ENCODE measurements at places on chromosomes 7 and 10.

DNA sequence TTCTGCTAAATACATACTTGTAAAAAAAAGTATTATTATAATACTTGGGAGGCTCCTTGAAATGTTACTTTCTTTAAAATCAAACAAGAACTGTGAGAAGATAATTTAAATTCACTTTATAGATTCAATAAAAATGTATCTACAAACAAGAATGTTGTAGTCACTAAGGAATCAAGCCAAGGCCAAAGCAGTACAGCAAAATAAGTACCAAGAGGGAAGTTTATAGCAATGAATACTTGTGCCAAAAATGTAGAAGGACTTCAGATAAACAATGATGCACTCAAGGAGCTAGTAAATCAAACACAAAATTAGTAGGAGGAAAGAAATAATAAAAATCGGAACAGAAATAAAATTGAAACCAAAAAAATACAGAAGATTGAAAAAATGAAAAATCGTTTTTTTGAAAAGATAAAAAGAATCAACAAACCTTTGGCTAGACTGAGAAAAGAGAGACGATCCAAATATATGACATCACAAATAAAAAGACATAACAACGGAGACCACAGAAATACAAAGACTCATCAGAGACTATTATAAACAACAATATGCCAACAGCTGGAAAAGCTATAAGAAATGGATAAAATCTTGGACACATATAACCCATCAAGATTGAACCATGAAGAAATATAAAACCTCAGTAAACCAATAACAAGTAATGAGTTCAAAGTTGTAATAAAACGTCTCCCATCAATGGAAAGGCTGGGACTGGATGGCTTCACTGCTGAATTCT lies 286.0 kb upstream of the TMEM229A start:
- no peak for DNase-seq

- DNase-seq, result no peak
Observed at GRCh38 chr7:95840953-95841950, 68.9 kb downstream of the DYNC1I1 start.

DNA sequence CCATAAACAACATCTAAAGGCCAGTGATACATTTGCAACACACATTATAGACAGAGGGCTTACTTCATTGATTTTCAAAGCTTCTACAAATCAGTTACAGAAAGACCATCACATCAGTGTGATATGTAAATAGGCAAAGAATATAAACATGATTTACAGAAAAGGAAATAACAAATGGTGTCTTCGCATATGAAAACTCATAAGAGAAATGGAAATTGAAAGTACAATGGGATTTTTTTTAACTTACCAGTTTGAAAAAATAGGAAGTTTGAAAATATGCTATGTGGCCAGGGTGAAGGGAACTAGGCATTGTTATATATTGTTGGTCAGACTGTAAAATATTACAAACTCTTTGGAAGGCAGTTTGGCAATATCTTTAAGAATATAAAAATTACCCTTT lies 27.3 kb downstream of the SEC23IP start:
- no peak for DNase-seq

GRCh38 chr10:49559476-49559875 lies 20.6 kb upstream of the ERCC6 start:
- no peak for DNase-seq

DNA sequence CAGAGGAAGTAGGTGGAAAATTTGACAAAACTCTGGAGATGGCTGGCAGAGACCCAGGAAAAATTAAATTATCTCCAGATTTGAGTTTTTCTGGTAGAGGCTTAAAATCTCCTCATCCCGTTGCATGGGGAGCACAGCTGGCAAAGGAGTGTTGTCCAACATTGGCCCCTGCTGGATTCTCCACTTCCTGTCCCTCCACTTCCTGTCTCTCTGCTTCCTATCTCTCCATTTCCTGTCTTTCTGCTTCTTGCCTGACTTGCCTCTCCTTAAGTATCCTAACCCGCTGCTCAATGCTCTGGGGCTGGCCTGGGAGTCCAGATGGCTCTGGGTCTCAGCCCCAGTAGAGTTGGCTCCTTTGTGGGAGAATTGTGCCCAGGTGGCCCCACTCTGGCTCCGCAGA lies 65.8 kb upstream of the EMX2 start:
- DNase-seq, result peak; percentile 53

All from GM03348 (cell line).